ENCODE measurements at places on chromosomes 12 and 14. TPM values are rescaled to one million over a fixed set of nuclear protein-coding genes. Genes with fewer than 3 reads are reported as not detected.

- no peak for DNase-seq
- no peak overlapping the region for H3K4me3 ChIP-seq
- no peaks in the 10 kb centered on the region for H3K36me3 ChIP-seq
- no peak overlapping the region for H3K27ac ChIP-seq
- no peaks in the 10 kb centered on the region for H3K4me1 ChIP-seq
- H3K27me3 ChIP-seq = peaks cover 17% of the 10 kb centered on the region
These were observed 30.5 kb upstream of the CCND2 start for GRCh38 chr12:4243091-4243490.

DNA sequence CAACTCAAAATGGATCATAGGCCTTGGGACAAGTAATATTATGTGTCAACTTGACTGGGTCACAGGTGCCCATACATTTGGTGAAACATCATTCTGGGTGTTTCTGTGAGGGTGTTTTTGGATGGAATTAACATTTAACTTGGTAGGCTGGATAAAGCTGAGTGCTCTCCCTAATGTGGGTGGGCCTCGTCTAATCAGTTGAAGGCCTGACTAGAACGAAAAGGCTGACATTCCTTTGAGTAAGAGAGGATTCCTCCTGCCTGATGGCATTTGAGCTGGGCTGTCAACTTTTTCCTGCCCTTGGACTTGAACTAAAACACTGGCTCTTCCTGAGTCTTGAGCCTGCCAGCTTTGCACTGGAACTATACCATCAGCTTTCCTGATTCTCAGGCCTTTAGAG, 93.4 kb upstream of the ESRRB start:
- no peaks in the 10 kb centered on the region for H3K36me3 ChIP-seq
- H3K4me1 ChIP-seq = no peaks in the 10 kb centered on the region
- no peak for DNase-seq
- no peak overlapping the region for H3K27ac ChIP-seq
- no peak overlapping the region for H3K4me3 ChIP-seq
- peaks cover 5% of the 10 kb centered on the region for H3K27me3 ChIP-seq

DNA sequence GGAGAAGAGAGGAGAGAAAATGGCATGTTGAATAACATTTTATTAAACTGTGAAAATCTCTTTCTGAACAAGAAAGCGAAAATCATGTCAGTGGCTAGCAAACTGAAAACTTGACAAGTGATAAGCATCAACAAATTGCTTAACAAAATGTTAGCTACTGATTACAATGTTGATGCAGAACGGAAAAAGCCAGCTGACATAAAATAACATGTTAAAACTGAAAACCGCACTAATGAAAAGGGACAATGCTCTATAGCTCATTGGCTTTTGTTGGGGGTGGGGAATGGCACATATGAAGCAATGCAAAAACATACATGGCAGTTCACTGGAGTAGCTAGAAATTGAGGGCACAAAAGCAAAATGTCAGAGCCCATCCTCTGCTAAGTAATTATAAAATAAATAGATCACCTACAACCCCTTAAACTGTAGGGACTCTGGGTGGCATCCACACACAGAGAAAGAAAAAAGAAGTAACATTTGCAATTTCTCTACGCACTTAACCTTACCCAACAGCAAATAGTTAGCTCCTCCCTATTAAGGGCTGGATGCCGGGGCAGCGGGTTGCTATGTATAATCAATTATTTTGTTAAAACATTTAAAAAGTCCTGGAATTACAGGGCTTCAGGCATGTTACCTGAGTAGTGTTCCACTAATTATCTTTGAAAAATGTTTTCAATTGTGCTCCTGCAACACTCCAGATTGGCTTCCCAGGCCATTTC, 129.2 kb upstream of the USP15 start:
- no peak for DNase-seq
- H3K4me1 ChIP-seq = no peaks in the 10 kb centered on the region
- H3K27ac ChIP-seq = no peak overlapping the region
- H3K27me3 ChIP-seq = no peaks in the 10 kb centered on the region

Gene SDSL
- total RNA-seq = 4.1 TPM

Data from heart right ventricle (tissue), 16 donors.